Bone marrow (tissue), 2 donors: ENCODE measurements at places on chromosomes 12 and 14.

- no peak for DNase-seq
These were observed 124.8 kb upstream of the NOS1 start for GRCh38 chr12:117485984-117486839.

DNA sequence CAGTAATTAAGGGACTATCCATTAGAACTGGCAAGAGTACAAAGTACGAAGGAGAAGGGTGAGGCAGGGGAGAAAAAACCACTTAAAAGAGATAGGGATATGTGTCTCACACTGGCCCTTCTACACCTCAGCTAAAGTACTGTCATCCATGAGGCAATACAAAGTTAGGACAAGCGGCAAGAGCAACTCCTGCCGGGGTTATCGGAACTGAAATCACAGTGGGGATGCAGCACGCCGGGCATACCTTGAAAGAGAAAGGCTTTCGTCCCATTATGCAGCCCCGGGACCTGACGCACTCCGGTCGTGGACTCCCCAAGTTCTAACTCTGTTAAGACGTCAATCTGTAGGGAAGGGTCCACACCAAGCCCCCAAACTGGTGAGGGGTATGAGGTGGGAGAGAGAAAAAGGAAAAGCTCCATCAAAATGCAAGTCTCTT lies 1.1 kb downstream of the NELL2 start:
- no peak for DNase-seq

DNA sequence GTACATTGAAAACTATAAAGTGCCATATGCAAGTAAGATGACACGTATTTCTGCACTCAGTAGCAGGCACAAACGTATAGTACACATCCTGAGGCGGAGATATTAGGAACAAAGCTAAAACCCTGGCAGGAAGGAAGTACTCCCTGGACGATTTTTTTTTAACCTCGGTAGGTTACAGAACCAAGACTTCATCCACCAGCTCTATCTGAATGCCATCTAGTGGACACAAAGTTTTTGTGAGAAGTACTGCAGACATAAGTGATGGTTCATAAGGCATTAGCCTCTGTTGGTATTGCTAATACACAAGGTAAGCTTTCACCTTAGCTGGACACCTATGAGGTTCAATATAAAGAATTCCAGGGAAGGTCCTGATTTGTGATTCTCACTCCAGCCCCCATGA lies 83.0 kb upstream of the CCDC196 start:
- DNase-seq: no peak

GRCh38 chr12:31326736-31327659 lies 1.0 kb upstream of the SINHCAF start:
- no peak for DNase-seq

DNA sequence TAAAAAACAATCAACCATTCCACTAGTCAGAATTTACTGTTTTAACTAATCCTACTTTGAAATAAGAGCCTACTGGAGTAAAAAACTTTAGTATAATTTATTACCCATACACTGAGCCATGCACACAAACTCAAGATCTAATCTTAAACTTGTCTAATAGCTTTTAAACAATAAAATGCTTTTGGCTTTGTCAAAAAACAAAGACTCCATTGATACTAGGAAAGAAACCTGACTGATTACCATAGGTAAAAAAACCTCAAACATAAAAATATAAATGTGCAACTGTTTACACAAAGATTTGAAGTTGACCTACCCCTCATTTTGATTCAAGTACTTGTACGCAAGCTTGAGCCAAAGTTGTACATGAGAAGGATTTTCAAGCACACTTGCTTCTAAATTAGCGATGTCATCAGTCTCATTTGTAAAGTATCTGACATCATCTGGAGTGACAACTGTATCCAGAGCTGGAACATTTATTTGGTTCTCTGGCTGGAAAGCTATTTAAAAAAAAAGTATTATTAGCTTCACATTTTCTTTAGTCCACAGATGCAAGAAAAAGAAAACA lies 36.1 kb downstream of the ZFC3H1 start:
- no peak for DNase-seq

- no peak for DNase-seq
These were observed 346.5 kb downstream of the BCL11B start for GRCh38 chr14:98925354-98926040.

DNA sequence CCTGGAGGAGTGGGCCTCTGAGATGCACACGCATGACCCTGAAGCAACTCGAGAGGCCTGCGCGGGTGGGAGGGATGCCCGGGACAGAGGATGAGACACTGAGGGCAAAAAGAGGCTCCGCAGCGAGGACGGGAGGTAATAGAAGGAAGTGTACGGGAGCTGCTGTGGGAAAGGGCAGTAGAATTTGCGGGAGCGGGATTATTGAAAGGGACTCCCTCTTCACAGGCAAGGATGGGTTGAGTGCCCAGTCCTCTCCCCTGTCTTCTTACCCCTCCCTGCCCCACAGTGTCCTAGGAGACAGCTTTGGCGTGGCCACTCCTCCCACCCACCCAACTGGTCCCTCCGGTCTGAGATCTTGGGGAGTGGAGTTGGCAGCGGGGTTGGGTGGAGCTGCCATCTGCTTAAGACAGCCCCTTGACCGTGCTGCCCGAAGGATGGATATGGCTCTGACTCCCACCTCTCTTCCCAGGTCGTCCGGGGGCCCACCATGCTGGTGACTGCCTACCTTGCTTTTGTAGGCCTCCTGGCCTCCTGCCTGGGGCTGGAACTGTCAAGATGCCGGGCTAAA lies 15.7 kb upstream of the ESPL1 start:
- DNase-seq: no peak
